ENCODE measurements at places on chromosomes 2 and 18. TPM values are rescaled to one million over a fixed set of nuclear protein-coding genes. Genes with fewer than 3 reads are reported as not detected.
A peak's percentile ranks its signal among the peaks of the same experiment; 100 is the strongest.

DNA sequence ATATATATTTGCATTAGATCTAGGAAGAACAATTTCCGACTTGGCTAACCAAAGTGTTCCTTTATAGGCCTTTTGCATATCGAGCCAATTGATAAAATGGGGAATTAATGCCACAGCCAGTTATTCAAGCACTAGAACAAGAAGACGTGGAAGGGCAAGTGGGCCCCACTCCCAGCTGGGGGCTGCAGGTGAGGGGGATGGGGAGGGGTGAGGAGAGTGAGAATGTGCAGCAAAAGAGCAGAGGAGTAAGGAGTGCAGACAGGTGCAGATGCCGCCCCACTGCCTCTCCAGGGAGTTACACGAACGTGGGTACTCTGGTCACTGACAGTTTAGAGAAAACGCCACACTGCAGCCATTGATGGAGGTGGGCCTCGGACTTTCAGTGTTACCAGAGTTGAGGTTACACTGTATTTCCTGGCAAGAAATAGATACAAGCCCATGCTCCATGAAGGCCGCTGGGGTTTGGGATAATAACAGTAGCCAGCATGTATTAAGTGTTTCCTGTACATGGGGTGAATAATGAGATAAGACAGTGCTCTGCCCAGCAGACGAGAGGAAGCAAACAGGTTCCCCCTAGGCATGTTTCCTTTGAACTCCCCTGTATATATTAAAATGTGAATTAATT, 40.9 kb downstream of the GORASP2 start:
- H3K27me3 ChIP-seq, result no peaks in the 10 kb centered on the region
- peaks cover 28% of the 10 kb centered on the region for H3K36me3 ChIP-seq
- H3K27ac ChIP-seq, result no peak overlapping the region
- DNase-seq, result no peak
- H3K4me1 ChIP-seq, result peaks cover 17% of the 10 kb centered on the region

GRCh38 chr18:22172120-22172582, 2.8 kb downstream of the GATA6 start:
- H3K27ac ChIP-seq, result no peak overlapping the region
- peaks cover 30% of the 10 kb centered on the region for H3K4me1 ChIP-seq
- peaks cover 31% of the 10 kb centered on the region for H3K27me3 ChIP-seq
- no peak for DNase-seq
- no peaks in the 10 kb centered on the region for H3K36me3 ChIP-seq

GRCh38 chr2:45242161-45242741, 233.0 kb upstream of the SIX2 start:
- no peak for DNase-seq
- no peaks in the 10 kb centered on the region for H3K27me3 ChIP-seq
- no peak overlapping the region for H3K4me3 ChIP-seq
- H3K36me3 ChIP-seq, result no peaks in the 10 kb centered on the region

DNA sequence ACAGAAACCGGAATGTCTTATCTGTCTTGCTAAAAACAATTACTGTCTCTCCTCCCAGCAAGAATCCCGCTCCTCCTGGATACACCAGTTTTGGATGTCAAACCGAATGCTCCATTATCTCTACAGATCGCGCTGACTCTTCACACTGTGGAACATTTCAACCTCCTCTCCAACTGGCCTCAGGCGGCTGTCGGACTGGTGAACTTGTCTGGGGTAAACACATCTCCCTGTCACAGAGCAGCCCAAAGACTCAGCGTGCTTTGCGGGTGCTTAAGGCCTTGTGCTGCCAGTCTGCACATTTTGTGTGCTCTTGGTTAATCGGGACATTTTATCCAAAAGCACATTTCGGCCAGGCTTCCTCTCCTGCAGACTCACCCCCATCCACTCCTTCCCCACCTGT, 173.1 kb downstream of the ICOS start:
- H3K4me1 ChIP-seq, result no peaks in the 10 kb centered on the region
- no peak overlapping the region for H3K4me3 ChIP-seq
- H3K27me3 ChIP-seq, result no peaks in the 10 kb centered on the region
- H3K27ac ChIP-seq, result no peak overlapping the region

DNA sequence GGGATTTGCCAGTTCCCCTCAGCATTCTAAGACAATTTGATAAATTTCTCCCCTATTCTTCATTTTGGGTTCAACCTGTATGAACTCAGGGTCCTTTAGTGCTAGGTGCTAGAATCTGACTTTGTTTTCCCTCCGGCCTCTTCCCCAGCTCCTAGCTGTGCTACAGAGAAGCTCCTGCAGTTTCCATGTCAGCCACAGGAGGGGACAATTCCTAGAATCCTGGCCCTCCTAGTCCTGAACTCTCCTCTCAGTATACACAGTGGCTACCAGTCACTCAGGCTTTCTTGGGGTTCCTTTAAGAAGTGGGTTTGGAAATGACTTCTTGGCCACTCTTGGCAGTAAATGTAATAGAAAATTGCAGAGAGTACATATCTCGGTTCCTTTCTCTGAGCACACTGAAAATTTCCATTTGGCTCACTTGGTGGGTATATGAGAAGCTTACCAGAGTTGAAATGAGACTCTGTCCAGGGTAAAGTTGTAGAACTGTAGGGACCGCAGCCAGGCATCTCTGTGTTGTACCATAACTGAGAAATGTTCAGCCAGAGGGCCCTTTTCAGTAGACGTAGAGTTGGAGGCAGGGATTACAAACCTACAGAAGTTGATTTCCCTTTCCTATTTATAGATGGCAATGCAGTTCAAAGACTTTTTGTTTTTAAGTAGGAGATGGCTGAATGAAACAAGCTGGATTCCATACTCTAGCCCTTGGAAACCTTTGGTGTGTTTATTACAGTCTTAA, 5.0 kb upstream of the CHST10 start:
- DNase-seq, result peak; percentile 47
- no peaks in the 10 kb centered on the region for H3K27me3 ChIP-seq
- H3K4me1 ChIP-seq, result peaks cover 8% of the 10 kb centered on the region
- H3K36me3 ChIP-seq, result no peaks in the 10 kb centered on the region
- no peak overlapping the region for H3K27ac ChIP-seq

The VIT gene
- not detected for total RNA-seq

DNA sequence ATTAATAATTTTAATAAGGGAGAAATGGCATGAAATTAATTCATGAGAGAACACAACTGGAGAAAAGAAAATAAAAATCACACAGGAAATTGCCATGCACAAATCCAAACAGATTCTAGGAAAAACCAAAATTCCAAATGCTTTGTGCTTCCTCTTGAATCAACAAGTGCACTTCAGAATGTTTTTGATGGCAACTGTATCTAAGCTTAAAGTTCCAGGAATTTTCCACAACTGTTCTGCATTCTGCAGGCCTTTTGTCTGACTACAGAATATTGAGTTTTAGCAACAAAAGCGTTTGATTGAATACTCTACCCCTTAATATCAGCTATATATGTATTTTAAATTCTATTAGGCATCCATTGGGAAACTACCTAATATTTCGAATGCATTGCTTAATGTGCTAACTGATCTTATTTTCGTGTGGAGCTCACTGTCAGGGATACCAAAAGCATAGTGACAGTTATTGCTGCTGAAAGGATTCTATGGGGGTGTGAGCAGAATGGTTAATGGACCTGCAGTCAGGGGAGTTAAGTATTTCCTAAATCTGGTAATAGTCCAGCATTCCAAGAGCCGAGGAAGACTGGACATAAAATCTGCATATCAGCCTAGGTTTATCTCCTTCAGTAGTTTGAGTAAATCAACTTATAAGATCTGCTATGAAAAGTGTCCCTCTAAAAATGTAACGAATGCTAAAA, 482.7 kb upstream of the POU3F3 start:
- no peak overlapping the region for H3K4me3 ChIP-seq
- no peaks in the 10 kb centered on the region for H3K36me3 ChIP-seq
- H3K27ac ChIP-seq, result no peak overlapping the region

GRCh38 chr2:139142252-139142880, 362.2 kb upstream of the NXPH2 start:
- no peaks in the 10 kb centered on the region for H3K36me3 ChIP-seq
- no peaks in the 10 kb centered on the region for H3K27me3 ChIP-seq
- no peaks in the 10 kb centered on the region for H3K4me1 ChIP-seq

The PLEKHH2 gene
- 2.1 TPM for total RNA-seq

The RIT2 gene
- total RNA-seq, result not detected

GRCh38 chr2:64595397-64596176, 58.1 kb downstream of the SERTAD2 start:
- no peak overlapping the region for H3K4me3 ChIP-seq
- DNase-seq, result peak; percentile 47
- no peak overlapping the region for H3K27ac ChIP-seq
- no peaks in the 10 kb centered on the region for H3K27me3 ChIP-seq
- no peaks in the 10 kb centered on the region for H3K4me1 ChIP-seq
- peaks cover 9% of the 10 kb centered on the region for H3K36me3 ChIP-seq

- H3K4me3 ChIP-seq, result no peak overlapping the region
- no peaks in the 10 kb centered on the region for H3K27me3 ChIP-seq
- no peaks in the 10 kb centered on the region for H3K36me3 ChIP-seq
- H3K27ac ChIP-seq, result no peak overlapping the region
Observed at GRCh38 chr2:239343946-239344856, 56.6 kb downstream of the HDAC4 start.

The CD207 gene
- total RNA-seq, result not detected

GRCh38 chr2:5693287-5694201, 1.4 kb downstream of the SOX11 start:
- no peak for DNase-seq
- H3K36me3 ChIP-seq, result no peaks in the 10 kb centered on the region
- H3K27ac ChIP-seq, result no peak overlapping the region
- no peaks in the 10 kb centered on the region for H3K4me1 ChIP-seq
- no peak overlapping the region for H3K4me3 ChIP-seq

GRCh38 chr2:239195992-239196391, 204.8 kb downstream of the HDAC4 start:
- no peak overlapping the region for H3K27ac ChIP-seq
- H3K4me1 ChIP-seq, result peaks cover 3% of the 10 kb centered on the region
- DNase-seq, result no peak
- no peak overlapping the region for H3K4me3 ChIP-seq
- no peaks in the 10 kb centered on the region for H3K36me3 ChIP-seq
- no peaks in the 10 kb centered on the region for H3K27me3 ChIP-seq

The ALK gene
- total RNA-seq, result not detected

DNA sequence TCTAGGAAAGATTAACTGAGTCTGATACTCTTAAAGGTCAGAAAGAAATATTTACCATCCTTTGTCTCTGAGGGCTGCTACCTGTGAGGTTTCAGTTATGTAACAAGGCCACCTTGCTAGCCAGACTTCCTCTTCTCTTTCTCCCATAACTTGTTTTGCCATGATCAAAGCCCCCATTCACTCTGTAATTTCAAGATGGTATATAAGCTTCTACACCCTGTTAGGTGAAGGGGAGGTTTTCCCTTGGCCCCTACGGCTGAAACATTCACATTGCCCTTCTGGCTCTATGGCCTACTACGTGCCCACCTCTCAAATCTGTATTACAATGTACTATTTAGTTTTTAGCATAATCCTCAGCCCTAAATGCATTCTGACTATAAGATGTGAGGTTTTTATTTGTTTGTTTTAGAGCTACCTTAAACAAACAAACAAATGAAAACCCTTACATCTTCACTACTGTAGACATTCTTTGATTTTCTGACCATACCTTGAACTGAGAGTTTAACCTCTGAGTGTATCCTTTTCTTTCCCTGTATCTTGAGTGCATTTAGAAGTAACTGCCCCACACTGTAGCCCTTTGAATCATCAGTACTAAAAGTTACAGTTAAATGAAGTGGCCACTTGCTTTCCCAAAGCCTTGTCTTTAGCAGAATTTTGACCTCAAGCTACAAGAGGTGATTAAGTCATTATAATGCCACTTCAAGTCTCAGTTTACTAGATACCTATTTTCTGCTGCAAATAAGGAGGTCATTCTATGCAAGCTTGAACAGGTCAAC, 332.2 kb downstream of the SOCS6 start:
- H3K4me3 ChIP-seq, result no peak overlapping the region
- no peaks in the 10 kb centered on the region for H3K36me3 ChIP-seq
- H3K4me1 ChIP-seq, result no peaks in the 10 kb centered on the region
- no peak overlapping the region for H3K27ac ChIP-seq
- DNase-seq, result no peak
- no peaks in the 10 kb centered on the region for H3K27me3 ChIP-seq

The EN1 gene
- total RNA-seq, result 2.0 TPM

The TMSB10 gene
- 608 TPM for total RNA-seq

The ITGB6 gene
- total RNA-seq, result 0.18 TPM

DNA sequence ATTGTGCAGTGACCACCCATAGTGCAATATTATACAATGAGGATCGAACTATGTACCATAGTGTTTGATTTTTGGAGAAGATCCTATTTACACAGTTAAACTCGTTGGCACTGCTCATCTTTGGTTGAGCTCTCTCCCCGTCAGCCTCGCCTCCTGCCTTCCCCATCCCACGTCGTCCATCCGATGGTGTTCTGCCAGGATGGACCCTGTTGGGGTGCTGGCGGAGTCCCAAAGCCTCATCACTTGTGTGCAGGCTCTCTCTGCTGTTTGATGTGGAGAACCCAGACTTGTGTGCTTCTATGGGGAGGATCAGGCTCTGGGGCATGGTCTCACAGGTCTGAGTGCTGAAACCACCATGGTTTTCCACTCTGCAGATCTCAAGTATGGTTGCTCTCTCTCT, 85.4 kb downstream of the ITGB1BP1 start:
- H3K27me3 ChIP-seq, result no peaks in the 10 kb centered on the region
- no peak for DNase-seq
- H3K4me1 ChIP-seq, result peaks cover 8% of the 10 kb centered on the region
- no peaks in the 10 kb centered on the region for H3K36me3 ChIP-seq
- no peak overlapping the region for H3K27ac ChIP-seq

The HEATR5B gene
- total RNA-seq, result 12.2 TPM

GRCh38 chr2:152396051-152396511, 61.1 kb downstream of the FMNL2 start:
- H3K4me3 ChIP-seq, result no peak overlapping the region
- DNase-seq, result no peak
- H3K27me3 ChIP-seq, result peaks cover 6% of the 10 kb centered on the region
- H3K4me1 ChIP-seq, result no peaks in the 10 kb centered on the region
- no peak overlapping the region for H3K27ac ChIP-seq

DNA sequence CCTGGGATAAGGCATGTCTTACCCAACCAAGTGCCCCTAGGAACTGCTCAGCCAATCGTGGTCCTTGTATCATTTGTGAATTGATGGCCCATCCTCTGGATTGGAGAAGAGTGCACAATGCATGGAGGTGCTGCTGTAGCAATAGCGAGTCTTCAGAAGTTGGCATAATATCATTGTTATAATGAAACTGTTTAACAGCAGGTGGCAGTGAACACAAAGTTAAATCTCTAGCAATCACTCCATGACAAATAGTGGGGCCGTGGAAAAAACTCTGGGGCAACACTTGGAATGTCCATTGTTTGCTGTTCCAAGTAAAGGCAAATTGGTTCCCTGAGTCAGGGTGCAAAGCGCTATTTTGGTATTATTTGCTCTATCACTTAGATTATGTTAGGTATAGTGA, 11.4 kb downstream of the REG1A start:
- H3K27me3 ChIP-seq, result no peaks in the 10 kb centered on the region
- no peak overlapping the region for H3K4me3 ChIP-seq
- no peak overlapping the region for H3K27ac ChIP-seq

GRCh38 chr2:113058998-113059960, at the start of gene IL36RN:
Gene IL36RN, plus strand, starts transcription at chr2:113059198. Its CDS starts 241 bp downstream, at chr2:113059439.
- H3K4me1 ChIP-seq, result no peaks in the 10 kb centered on the region
- no peak for DNase-seq
- no peak within 1 kb of the TSS for H3K27ac ChIP-seq
- no peaks in the 10 kb centered on the region for H3K36me3 ChIP-seq

- no peaks in the 10 kb centered on the region for H3K27me3 ChIP-seq
- no peaks in the 10 kb centered on the region for H3K4me1 ChIP-seq
- H3K27ac ChIP-seq, result no peak overlapping the region
- H3K36me3 ChIP-seq, result peaks cover 16% of the 10 kb centered on the region
- no peak overlapping the region for H3K4me3 ChIP-seq
Observed at GRCh38 chr2:218344090-218344754, 12.4 kb upstream of the CATIP start.

Measured in K562 (cell line).